ENCODE measurements at places on chromosomes 7 and 10.

DNA sequence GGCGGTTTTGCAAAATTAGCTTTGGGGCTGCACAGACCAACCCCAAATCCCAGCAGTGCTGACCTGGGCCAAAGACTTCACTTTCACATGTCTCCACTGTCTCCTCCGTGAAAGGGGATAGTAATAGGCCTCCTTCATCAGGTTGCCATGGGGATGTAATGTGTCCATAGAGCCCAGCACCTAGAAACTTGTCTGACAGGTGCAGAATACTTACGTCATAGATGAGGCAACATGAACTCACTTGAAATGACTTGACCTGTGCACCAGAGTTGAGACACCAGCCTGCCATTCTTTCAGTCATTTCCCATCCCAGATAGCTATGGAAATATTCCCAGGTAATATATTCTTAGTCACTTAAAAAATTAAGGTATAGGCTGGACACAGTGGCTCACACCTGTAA is 94.2 kb downstream of the INSYN2A start:
- DNase-seq = no peak

- DNase-seq = no peak
Observed at GRCh38 chr10:114816308-114816707, 5.3 kb upstream of the FHIP2A start.

DNA sequence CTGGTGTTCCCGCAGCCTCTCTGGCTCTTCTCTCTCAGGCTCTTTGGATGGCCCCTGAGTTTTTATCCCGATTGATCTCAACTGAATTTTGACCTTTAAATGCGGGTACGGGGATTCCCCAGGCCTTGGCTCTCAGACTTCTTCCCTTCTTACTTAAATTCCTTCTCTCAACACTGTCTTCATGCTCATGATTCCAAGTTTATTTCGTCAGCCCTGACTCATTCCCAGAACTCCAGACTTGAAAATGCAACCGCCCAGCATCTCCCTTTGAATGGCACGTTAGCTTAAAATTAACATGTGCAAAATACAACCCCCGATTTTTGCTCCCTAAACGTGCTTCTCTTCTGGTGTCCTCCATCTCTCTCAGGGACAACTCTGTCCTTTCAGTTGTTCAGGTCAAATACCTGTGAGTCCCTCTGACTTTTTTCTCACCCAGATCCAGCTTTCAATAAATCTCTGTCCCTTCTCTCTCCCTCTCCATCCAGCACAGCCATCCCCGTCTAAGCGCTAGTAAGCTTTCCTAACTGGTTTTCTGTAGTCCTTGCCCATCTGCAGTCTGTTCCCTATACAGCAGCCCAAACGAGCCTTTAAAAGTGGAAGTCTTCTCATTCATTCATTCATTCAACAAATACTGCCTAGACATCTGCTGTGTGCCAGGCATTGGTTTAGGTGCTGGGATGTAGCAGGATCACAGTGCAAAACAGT is 7.1 kb downstream of the HECW1 start:
- peak; percentile 74 for DNase-seq

GRCh38 chr10:4034907-4035598 is 250.0 kb upstream of the KLF6 start:
- no peak for DNase-seq

GRCh38 chr7:1883834-1884582 is 213.9 kb downstream of the ELFN1 start:
- no peak for DNase-seq

- DNase-seq = no peak
Observed at GRCh38 chr7:151276666-151277590, 28.4 kb upstream of the SMARCD3 start.

- no peak for DNase-seq
Observed at GRCh38 chr7:158013085-158013668, 574.4 kb downstream of the PTPRN2 start.

DNA sequence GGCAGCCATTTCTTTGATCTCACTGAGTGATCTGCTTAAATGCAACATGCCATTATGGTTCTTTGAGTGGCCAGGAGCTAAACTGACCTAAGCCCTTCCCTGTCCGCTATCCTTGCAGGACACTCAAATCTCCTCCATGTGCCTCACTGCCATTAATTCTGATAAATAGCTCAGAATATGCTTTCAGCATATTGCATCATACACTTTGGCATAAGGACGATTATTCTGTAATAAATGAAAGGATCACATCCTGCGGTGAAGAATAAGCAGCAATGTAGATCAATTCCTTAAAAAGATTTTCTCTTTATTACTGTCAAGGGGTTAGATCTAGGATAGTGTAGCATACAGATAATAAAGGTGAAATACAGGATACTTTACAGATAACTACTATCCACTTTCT is 231.8 kb upstream of the CTBP2 start:
- no peak for DNase-seq

DNA sequence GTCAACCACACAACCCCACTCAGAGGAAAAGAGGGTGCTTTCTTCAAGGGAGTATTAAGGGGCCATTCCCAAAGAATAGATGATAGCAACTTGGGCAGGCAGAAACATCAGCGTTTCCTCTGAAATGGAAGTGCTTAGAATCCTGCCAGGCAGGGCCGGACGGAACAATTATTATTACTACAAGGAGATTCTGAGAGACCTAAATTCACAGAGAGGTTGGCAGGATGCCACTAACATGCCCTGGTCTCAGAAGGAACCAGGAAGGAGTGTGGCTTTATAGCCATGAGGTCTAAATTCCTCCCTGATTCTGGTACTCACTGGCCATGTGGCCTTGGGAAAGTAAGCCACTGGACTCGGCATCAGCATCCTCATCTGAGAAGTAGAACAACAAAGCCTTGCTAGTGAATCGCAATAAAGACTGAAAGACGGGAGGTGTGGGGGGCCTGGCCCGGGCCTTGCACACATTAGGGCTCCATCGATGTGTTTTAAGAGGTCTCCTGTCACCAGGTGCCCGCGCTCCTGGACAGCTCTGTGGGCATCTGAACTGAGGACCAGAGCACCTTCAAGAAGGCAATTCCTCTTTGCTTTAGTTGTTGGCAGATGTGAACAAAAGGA is 131.5 kb downstream of the OAT start:
- no peak for DNase-seq

DNA sequence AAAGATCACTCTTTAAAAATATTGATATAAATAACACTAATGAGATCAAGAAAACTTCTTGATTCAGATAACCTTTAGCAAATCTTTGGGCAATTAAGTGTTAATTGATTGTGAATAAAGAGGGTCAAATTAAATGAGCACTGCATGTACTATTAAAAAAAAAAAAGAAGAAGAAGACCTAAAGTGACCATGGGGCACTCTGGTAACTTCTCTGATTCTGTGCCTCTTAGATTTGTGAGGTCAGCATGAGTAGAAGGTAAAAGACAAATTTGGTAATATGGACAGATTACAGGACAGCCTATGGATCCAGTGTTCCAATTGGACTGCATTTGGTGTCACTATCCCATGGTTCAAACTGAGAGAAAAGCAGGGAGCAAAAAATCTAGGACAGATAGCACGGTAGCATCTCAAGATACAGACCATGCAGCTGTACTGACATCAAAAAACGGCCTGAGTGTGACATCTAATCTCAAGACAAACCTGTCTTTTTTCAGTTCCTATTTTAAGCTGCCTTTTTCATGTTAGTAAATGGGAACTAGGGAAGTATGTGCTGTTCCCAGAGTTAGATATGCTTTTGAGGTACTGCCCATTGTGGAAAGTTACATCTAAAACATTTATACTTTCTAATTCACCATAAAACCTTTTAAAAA is 128.0 kb downstream of the KCND2 start:
- DNase-seq = no peak

- DNase-seq = no peak
Observed at GRCh38 chr7:156060925-156061324, 248.7 kb upstream of the SHH start.

DNA sequence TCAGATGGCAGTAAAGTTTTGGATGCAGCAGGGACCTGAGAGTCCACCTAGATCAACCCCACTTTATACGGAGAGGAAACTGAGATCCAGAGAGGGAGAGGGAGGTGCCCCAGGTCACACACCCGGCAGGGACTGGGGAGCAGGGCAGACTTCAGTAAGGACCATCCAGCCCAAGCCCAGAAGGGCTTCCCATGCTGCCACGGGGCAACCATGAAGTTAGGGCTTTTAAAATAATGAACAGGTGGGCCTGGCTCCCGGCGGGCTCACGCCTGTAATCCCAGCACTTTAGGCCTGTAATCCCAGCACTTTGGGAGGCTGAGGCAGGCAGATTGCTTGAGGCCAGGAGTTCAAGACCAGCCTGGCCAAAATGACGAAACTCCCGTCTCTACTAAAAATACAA is 98.5 kb downstream of the HIP1 start:
- no peak for DNase-seq

DNA sequence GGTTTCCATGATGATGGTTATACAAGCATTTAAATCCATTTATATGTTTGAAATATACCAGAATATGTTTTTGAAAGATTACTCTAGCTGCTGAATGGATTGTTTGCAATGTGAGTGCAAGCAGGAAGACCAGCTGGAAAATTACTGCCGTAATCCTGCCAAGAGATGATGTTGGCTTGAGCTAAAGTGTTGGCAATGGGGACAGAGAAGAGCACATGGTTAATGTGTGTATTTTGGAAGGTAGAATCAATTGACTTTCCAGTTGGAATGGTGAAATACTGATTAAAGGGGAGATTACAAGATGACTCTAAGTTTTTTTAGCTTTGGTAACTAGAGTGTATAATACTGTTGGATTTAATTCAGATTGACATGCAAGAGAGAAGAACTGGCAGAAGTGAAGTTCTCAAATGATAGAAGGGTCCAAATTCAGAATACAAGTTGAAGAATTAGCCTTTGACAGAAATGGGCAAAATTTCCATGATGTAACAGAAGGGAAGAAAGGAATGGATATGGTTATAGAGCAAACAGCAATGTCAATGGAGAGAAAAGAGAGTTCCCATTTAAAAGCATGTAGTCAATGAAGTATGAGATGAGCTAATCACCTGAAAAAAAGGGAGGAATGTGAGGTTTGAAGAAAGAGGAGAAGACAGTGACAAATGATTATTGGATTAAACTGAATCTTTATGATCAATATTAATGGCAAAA is 422.0 kb downstream of the CDC14C start:
- DNase-seq = no peak

DNA sequence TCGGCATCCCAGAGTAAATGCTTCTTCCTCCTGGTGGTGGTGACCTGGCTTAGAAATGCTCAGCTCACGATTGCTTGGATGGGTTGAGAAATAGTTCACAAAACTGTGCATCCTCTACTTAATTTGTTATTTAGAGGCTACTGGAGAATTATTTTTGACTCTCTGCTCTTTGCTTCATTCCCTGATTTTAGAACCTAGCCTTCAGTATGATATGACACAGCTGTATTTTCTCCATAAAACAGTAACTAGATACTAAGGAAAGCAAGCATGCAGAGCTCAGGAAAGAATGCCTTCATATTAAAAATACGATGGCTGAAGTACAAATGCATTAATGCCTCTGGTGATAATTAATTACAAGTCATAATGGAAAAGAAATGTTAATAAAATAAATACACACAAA is 602.0 kb upstream of the COBL start:
- DNase-seq = no peak
